ENCODE measurements at places on chromosomes 3 and 15. TPM values are rescaled to one million over a fixed set of nuclear protein-coding genes. Genes with fewer than 3 reads are reported as not detected.

Gene PLA2G4D
- 0.03 TPM for total RNA-seq

Gene ST8SIA2
- total RNA-seq, result 5.9 TPM

GRCh38 chr15:90869601-90870353 is 1.4 kb downstream of the FURIN start:
- no peaks in the 10 kb centered on the region for H3K36me3 ChIP-seq
- H3K4me1 ChIP-seq, result peaks cover 41% of the 10 kb centered on the region
- H3K4me3 ChIP-seq, result no peak overlapping the region
- DNase-seq, result peak; percentile 89
- no peaks in the 10 kb centered on the region for H3K27me3 ChIP-seq

Gene MOBP
- not detected for total RNA-seq

Gene MYO5C
- 3.7 TPM for total RNA-seq

GRCh38 chr15:100810831-100811230 is 68.8 kb upstream of the ALDH1A3 start:
- no peak for DNase-seq
- no peaks in the 10 kb centered on the region for H3K36me3 ChIP-seq
- no peaks in the 10 kb centered on the region for H3K27me3 ChIP-seq
- no peak overlapping the region for H3K4me3 ChIP-seq
- H3K27ac ChIP-seq, result no peak overlapping the region

DNA sequence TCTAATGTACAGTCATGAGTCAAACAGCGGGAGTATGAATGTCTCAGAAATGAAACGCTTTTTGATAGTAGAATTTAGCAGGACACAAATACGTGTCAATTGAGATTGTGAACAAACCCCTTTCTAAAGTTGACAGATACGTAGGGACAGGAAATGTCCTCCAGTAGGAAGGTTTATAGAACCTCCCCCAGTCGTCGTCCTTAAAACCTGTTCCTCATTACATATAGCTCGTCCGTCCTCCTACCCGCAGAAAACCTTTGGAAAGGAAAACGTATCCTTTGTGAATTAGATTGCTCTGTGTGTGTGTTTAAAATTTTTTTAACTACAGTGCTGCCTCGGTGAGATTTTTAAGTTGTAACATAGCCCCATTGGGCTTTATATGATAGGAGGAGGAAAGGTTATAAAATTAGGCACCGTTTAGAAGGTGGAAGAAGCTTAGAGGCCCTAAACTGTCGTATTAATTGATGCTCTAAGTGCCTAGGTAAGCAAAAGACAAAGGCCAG is 4.1 kb downstream of the UBE2E1 start:
- no peaks in the 10 kb centered on the region for H3K36me3 ChIP-seq
- H3K4me1 ChIP-seq, result peaks cover 40% of the 10 kb centered on the region
- peak overlapping the region; percentile 82 for H3K27ac ChIP-seq
- no peak for DNase-seq

Gene SETD5
- 107 TPM for total RNA-seq

Gene NAALADL2
- 3.8 TPM for total RNA-seq

DNA sequence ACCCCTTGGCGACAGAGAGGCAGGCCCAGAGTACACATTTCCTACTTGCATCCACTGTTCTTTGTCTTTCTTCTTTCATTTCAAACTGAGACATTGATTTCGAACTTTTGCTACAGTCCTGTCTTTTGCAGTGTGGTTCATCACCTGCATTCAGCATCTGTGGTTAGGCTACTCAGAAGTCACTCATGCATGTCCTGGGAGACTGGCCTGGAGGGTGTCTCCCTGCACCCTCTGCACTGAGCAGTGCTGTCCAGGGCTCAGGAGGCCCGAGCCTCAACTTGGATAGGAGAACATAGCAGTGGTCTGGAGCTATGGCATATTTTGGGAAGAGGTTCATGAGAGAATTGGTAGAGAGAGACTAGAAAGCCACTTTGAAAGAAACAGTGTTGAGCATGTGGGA is 240.2 kb upstream of the TPRG1 start:
- H3K27ac ChIP-seq, result no peak overlapping the region
- H3K36me3 ChIP-seq, result no peaks in the 10 kb centered on the region
- H3K4me1 ChIP-seq, result peaks cover 5% of the 10 kb centered on the region

Gene VIPR1
- total RNA-seq, result 1.6 TPM

- H3K4me1 ChIP-seq, result peaks cover 90% of the 10 kb centered on the region
- H3K27ac ChIP-seq, result no peak overlapping the region
- H3K36me3 ChIP-seq, result no peaks in the 10 kb centered on the region
- no peaks in the 10 kb centered on the region for H3K27me3 ChIP-seq
- no peak for DNase-seq
Observed at GRCh38 chr15:67136802-67137201, 71.4 kb downstream of the SMAD3 start.

GRCh38 chr3:197253238-197253947 is 45.0 kb downstream of the DLG1 start:
- no peak for DNase-seq
- no peak overlapping the region for H3K27ac ChIP-seq
- H3K4me1 ChIP-seq, result peaks cover 4% of the 10 kb centered on the region

Gene HCLS1
- total RNA-seq, result 0.57 TPM

Gene PARP14
- 1.0 TPM for total RNA-seq

- H3K27me3 ChIP-seq, result no peaks in the 10 kb centered on the region
- DNase-seq, result no peak
- no peaks in the 10 kb centered on the region for H3K36me3 ChIP-seq
- H3K4me3 ChIP-seq, result no peak overlapping the region
Observed at GRCh38 chr3:21049334-21050062, 701.5 kb downstream of the ZNF385D start.

DNA sequence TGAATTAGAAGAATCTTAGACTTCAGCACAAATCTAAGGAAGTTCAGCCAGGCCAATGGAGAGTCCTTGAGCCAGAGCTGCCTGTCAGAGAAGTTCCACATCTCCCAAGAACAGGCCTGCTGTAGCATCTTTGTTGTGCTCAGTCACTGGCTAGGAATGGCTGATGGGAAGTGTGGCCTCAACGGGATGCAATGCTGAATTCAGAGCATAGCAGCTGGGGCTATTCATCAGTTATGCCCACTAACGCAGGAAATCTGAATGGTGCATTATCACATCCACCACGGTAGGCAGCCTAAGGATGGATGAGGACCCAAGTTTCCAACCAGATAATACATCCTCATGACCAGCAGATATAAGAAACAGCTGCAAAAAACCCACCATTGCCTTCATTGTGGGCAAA is 3.2 kb upstream of the EIF1B start:
- DNase-seq, result no peak
- H3K27ac ChIP-seq, result no peak overlapping the region
- peaks cover 3% of the 10 kb centered on the region for H3K36me3 ChIP-seq
- no peak overlapping the region for H3K4me3 ChIP-seq

DNA sequence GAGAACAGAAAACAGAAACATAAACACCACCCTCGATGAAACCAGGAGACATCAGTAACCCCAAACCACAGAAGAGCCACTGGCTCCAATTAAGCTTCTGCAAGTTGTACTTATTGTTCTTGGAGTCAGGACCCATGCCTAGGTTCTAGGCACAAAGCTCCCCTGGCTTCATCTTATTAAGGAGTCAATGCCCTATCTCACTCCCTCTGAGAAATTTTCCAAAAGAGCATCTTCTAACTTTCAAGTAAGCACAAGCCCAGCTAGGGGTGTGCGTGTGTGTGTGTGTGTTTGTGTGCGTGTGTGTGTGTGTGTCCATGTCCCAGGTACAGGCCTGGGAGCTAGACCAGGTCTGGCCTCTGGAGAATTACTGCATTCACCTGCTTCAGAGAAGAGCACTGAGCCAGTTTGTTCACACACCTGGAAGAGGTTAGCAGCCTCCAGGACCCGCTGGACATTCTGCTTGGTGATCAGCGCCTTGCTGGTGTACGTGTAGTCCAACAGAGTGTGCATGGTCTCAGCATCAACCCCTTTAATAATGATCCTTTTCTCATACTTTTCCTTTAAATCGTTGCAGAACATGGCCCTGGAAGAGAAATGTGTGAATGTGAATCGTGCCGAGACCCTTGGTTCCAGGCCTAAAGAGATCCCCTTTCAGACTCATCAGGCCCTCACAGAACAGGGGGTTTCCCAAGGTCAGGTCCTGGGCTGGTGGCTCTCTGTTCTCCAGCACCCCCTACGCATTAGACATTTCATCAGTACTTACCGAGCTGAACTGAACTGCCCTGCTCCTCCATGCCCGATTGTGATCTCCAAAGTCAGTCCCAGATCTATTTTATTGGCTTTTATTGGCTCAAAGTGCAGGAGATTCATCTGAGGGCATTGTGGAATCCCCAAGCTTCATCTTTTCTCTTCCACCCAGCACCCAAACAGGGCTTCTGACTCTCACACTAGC is 27.8 kb downstream of the KLHL6 start:
- no peak for DNase-seq
- no peak overlapping the region for H3K4me3 ChIP-seq
- peaks cover 69% of the 10 kb centered on the region for H3K27me3 ChIP-seq
- no peaks in the 10 kb centered on the region for H3K4me1 ChIP-seq
- no peaks in the 10 kb centered on the region for H3K36me3 ChIP-seq
- no peak overlapping the region for H3K27ac ChIP-seq

DNA sequence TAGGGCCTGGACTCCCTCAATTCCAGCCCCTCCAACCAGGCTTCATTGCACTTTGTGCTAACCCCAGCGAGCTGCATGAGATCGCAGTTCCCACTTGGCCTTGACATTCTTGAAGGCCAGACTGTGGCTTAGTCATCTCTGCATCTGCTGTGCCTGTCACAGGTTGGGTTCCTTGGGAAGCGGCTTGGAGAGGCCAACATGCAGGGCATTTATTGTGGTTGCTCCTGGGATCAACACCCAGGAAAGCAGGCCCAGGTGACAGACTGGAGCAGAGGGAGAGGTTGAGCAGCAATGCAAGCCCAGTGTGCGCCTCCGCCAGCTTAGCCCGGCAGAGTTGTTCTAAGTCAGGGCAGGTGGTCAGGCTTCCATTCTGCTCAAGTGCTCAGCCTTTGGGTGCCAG is 10.5 kb downstream of the ABCF3 start:
- no peak for DNase-seq
- H3K4me1 ChIP-seq, result no peaks in the 10 kb centered on the region
- no peak overlapping the region for H3K27ac ChIP-seq
- no peak overlapping the region for H3K4me3 ChIP-seq
- H3K27me3 ChIP-seq, result no peaks in the 10 kb centered on the region
- peaks cover 18% of the 10 kb centered on the region for H3K36me3 ChIP-seq

DNA sequence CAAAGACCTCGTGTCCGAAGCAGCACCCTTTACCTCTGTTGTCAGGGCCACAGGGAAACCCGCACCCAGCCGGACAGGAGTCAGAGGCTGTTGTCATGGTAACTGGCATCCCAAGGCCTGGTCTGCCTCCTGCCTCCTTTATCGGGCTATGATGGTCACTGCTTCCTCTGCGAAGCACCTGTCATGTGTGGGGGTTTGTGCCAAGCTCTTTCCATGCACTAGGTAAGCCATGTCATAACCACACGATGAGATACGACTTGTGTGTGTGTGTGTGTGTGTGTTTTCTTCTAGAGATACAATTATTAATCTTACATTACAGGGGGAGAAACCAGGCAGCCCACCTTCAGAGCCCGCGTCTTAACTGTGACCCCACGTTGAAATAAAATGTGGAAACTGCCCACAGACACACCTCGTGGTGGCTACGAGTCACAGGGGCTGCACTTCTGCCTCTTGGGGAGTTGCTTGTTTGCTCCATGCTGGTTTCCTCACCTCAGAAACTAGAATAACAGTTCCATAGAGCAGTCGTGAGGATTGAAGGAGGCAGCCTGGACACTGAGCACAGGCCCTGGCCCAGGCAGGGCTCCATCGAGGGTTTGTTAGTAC is 18.0 kb downstream of the ZDHHC19 start:
- H3K4me3 ChIP-seq, result no peak overlapping the region
- H3K27ac ChIP-seq, result peak overlapping the region; percentile 39
- H3K36me3 ChIP-seq, result no peaks in the 10 kb centered on the region
- H3K4me1 ChIP-seq, result peaks cover 13% of the 10 kb centered on the region

DNA sequence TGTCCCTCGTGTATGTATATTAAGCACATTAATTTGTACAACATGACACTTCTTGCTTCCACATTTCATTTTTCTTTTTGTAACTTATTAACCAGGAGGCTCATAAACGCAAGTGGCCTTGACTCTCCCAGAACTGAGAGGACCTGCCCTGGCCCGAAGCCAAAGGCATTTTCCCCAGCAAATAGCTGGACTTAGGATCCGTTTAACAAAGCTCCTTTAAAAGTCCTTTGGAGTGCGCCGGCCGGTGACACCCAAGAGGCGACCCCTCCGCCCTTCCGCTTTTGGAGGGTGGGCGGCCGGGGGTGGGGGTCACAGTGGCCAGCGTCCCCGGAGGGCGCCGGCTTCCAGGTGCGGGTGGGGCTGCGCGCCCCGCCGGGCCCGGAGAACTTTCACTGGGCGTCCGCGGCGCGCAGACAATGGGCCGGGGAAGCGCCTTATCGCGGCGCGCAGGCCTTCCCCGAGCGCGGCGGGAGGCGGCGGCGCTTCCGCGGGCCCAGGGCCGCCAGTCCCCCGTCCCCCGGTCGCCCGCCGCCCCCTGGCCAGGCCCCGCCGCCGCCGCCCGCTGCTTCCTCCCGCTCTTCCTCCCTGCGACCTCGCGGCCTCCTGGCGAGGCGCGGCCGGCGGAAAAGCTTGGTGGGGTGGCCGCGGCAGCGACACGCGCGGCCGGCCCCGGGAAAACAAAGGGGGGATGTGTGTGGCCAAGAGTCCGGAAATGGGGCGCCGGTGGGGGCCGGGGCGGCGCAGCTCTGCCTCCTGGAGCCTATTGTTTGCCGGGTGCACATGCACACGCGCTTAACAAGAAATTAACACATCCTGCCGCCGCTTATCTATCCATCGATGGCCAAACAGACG is 613.4 kb downstream of the MCTP2 start:
- H3K4me1 ChIP-seq, result no peaks in the 10 kb centered on the region
- H3K36me3 ChIP-seq, result no peaks in the 10 kb centered on the region
- DNase-seq, result peak; percentile 59
- H3K4me3 ChIP-seq, result peak overlapping the region; percentile 37
- H3K27me3 ChIP-seq, result no peaks in the 10 kb centered on the region

Gene EFCAB12
- 0.85 TPM for total RNA-seq

DNA sequence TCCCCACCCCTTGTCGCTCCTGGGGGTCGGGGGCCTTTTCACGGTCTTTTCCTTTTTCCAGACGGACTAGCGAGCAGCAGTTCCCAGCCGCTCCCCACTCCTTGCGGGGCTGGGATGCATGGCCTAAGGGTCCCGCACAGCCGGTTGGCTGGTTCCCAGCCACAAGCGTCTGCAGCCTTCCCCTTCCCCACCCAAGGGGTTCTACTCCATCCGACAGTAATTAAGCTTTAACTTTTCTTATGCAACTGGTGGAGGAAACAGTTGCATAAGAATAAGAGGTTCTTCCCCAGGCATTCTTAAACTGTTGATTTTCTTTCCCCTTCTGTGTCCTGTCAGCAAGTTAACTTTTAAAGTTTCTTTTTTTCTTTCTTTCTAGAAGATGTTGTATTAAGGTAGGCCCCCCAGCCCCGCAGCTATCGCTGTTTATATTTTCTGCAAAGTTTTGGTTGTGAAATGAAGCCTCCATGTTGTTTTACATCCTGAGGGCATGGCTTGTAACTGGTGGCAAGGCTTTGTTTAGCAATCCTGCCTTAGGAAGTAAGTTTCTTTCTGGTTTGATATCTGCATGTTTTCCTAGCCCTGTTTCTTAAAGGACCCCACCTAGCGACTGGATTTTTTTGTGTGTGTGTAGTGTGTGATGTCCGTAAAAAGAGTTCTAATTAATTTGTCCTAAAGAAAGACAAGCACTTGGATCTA is 207.5 kb downstream of the ZNF385D start:
- DNase-seq, result no peak
- no peaks in the 10 kb centered on the region for H3K36me3 ChIP-seq
- H3K4me1 ChIP-seq, result no peaks in the 10 kb centered on the region
- no peak overlapping the region for H3K4me3 ChIP-seq
